ENCODE measurements at places on chromosomes 1 and 21. TPM values are rescaled to one million over a fixed set of nuclear protein-coding genes. Genes with fewer than 3 reads are reported as not detected.

HSD3B2 gene
- total RNA-seq, result 125 TPM

MTMR11 gene
- 285 TPM for total RNA-seq

LCE1E gene
- not detected for total RNA-seq

C1QTNF12 gene
- total RNA-seq, result 11.9 TPM

NBPF3 gene
- total RNA-seq, result 13.5 TPM

TP73 gene
- 0.32 TPM for total RNA-seq

All from transverse colon (tissue), 4 donors.